Stimulated activated CD8-positive, alpha-beta memory T cell treated with anti-CD3 and anti-CD28 coated beads, Interleukin-4, amount 100 ng/mL, for 4 hours (primary cell): ENCODE measurements at places on chromosomes 11 and 22.

- no peak for DNase-seq
Observed at GRCh38 chr11:17958446-17958845, 54.4 kb downstream of the SERGEF start.

- DNase-seq = no peak
Observed at GRCh38 chr22:27557286-27558008, 244.1 kb downstream of the MN1 start.

- no peak for DNase-seq
Observed at GRCh38 chr22:22728382-22728781, 84.0 kb downstream of the GGTLC2 start.

GRCh38 chr11:59216641-59217564 is 4.2 kb upstream of the MPEG1 start:
- DNase-seq = no peak

GRCh38 chr11:12155696-12156095 is 45.3 kb downstream of the MICAL2 start:
- no peak for DNase-seq

DNA sequence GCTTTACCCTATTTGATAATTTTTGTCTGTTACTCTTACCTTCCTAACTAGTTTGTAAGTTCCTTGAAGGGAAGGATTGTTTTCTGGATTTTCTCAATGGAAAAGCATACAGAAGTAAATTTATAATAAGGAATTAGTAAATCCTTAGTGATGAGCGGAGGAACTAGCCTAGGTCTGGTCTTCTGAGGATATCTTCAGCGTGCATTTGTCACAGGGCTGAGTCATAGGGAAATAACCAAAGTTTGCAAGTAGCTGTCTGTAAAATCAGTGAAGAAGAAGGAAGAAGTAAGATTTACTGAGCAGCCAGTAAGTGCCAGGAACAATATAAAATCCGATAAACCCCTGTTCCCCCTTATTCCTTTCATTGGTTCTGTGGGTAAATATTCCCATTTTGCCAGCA is 162.7 kb upstream of the SORL1-AS1 start:
- DNase-seq = no peak

- DNase-seq = no peak
Observed at GRCh38 chr11:14422052-14422813, 63.2 kb upstream of the RRAS2 start.

DNA sequence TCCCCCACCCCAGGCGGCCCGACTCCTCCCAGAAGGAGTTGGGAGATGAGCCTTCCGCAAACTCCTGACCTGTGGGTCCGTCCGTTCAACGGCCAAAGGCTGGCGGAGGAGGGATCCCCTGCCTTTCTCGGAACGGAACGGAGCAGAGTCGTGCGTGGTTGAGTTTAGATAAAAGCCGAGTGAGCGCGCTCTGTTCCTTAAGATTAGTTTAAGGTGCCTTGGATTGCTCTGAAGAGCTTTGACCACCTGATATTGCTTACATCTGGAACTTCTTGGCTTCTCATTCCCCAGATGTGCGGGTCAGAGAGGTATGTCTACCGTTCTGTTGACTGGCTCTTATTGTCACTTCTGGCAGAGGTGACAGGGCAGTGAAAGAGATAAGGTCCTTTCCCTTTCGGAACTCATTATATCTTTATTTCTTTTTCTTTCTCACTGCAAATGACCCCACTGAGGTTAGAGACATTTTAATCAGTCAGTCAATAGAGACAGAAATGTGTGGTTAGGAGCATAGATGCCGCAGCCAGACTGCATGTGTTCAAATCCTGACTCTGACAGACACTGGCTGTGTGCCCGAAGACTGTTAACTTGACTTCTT is at the start of gene TRIM6:
Gene TRIM6 (plus strand): TSS at position 31 of the 595 bp plus-strand sequence. CDS start 261 bp downstream, at position 292.
- no peak for DNase-seq

- no peak for DNase-seq
Observed at GRCh38 chr11:15662285-15662684, 547.6 kb downstream of the INSC start.

GRCh38 chr11:7449841-7450214 is 35.5 kb upstream of the OLFML1 start:
- no peak for DNase-seq

DNA sequence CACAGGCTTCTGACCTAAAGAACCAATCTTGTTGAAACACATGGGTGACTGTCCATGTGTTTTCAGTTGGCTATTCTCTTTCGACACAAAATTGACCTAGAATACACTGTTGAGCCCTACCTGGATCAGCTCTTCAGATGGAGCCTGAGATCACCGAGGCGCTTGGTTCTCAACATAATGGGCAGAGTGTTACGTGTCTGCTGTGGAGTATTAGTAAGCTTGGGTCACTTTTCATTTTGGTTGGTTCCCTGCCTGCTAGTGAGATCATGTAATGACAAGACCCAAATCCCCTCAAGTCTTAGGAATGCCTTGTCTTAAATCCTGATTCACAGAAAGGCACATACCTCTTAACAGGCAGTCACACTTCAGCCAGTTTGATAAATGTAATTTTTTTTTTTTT is 8.7 kb downstream of the MED19 start:
- no peak for DNase-seq

DNA sequence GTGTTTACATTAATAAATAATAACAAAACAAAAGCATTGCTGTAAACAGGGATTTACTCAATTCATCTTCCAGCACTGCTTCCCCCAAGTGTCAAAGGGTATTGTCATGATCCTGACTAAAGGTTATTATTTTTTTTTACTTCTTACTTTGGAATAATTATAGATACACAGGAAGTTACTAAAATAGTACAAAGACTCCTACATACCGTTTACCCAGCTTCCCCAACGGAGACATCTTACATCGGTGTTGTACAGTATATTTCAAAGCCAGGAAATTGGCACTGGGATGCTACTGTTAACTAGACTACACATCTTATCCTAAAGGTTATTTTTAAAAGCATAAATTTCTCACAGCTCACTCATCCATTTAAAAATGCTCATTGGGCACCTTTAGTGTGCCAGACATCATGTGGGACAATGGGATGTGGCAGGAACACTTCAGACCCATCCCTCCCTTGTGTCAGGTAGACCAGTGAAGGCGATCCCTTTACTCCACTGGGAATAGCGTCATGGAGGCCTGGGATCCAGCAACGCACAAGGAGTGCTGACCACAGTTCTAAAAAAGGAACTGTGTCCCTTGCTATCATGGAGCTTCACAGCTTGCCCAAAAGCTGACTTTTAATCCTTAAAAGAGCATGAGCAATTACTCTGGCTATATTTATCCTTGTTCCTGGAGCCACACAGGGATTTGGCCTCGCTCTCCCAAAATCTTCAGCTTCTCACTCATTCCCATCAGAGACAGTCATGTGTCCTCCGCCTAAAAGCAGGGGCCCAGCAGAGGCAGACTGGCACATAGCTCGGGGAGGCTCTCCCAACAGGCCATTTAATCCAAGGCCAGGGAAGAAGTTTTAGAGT is 3.1 kb upstream of the IRAG1 start:
- no peak for DNase-seq

GRCh38 chr11:78220218-78221157 is 31.8 kb downstream of the USP35 start:
- no peak for DNase-seq

GRCh38 chr22:29609139-29609538 is 5.7 kb downstream of the NF2 start:
- DNase-seq = no peak

DNA sequence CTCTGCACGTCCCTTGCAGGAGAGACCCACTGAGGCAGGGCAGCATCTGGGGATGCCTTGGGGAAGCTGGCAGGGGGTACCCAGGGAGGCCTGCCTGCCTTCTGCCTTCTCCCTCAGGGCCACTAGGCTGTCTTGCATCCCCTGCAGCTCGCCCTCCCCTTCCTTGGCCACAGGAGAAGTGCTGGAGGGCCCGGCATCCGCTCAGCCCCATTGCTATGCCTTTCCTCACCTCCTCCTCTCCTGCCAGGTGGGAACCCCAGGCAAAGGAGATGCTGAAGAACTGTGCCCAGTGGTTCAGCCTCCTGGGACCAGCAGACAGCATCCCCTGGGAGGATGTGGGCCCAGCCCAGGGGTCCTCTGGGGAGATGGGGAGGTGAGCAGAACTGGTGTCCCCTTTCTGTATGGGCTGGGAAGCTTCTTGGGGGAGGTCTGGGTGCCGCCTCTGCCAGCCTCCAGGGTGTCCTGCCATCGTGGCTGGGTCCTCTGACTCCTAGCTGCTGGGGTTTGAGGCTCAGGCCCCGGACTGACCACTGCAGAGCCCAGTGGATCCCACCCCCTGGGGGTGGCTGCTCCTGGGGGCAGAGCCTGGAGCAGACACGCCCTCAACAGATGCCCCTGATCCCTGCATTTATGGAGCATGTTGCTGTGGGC is 20.6 kb downstream of the MRGPRG start:
- DNase-seq = no peak

DNA sequence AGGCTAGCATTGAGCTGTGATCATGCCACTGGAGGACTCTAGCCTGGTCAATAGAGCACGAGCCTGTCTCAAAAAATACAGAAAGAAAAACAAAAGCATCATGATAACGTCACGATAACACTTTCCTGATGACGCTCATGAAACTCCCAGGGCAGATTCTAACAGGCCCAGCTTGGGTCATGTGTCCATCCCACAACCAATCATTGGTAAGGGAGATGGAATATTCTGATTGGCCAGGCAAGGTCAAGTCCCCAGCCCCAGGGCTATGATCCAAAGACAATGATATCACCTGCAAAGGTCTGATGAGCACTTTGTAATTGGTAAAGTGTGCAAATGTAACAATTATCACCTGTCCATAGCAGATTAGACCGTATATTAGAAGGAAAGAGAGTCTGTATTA is 21.5 kb upstream of the DDX6 start:
- DNase-seq = no peak

DNA sequence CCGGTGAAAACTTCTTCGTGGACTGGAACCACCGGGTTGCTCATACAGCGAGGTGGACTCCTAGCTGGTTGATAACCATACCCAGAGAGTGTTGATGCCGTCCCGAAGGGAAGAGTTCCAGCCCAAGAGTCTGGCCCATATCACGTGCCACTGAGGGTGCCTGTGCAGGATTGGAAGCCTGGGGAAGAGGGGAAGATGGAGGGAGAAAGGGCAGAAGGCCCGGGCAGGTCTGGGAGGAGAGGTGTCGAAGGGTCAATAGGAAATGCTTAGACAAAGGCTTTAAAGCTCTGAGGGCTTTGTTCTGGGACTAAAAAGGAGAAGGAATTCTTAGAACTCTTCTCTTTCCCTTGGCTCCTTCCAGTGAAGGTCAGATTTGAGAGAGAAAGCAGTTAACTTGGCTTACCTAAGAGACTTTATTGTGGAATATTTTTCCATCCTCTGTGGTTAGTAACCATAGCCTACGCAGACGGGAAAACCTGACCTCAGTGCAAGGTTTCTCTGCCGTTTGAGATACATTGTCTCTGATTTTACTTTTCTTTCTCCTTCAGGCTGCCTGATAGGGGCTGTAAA is 70.5 kb downstream of the JAM3 start:
- DNase-seq = no peak

GRCh38 chr22:50490531-50491308 is 4.1 kb downstream of the MIOX start:
- no peak for DNase-seq

- DNase-seq = no peak
Observed at GRCh38 chr11:78905756-78906155, 331.1 kb upstream of the NARS2 start.

DNA sequence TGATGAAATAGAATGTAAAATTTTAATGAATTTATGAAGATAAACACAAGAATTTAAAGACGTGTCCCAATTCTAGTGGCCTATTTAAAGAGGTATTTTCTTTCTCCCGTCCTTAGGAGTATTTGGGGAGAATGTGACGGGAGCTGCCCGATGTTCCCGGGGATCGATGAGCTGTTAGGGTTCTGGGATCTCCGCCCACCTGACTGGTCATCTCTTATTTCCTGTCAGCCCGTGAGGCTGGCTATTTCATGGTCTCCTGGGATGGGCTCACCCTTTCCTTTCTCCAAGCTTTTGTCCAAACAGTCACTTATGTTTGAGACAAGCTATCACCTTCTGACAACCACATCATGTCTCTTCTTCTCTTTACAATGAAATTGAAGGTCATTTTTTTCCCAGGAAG is 16.9 kb upstream of the CLMP start:
- no peak for DNase-seq

- no peak for DNase-seq
Observed at GRCh38 chr22:49011379-49011768, 816.3 kb downstream of the BRD1 start.

DNA sequence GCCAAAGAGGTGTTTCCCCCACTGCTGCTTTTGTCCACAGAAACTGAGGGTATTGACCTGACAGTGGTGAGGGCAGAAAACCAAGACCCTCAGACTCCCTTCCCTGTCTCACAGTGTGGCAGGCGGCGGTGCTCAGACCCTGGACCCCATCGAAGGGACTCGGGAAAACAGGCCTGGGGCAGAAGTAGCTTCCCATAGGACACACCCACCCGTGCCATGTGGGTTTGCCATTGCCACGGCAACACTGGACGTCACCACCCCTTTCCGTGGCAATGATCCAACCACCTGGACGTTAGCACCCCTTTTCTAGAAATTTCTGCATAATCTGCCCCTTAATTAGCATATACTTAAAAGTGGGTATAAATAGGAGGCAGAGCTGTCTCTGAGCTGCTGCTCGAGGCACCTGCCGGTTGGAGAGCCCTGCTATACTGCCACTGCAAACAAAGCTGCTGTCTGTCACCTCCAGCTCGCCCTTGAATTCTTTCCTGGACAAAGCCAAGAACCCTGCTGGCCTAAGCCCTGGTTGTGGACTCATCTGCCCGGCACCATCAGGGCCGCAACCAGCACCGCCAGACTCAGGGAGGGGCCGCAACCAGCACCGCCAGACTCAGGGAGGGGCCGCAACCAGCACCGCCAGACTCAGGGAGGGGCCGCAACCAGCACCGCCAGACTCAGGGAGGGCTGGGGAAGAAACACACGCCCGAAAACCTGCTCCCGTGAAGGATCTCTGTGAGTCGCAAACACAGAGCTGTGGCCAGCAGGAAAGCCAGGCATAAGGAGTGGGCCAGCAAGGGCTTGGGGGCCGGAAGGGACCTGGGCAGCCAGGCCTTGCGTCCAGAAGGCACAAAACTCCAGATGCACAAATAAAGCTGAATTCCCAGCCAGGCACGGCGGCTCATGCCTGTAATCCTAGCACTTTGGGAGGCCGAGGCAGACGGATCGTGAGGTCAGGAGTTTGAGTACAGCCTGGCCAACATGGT is 10.4 kb downstream of the MLC1 start:
- no peak for DNase-seq

GRCh38 chr11:44418456-44418830 is 108.5 kb upstream of the ALX4 start:
- DNase-seq = no peak

DNA sequence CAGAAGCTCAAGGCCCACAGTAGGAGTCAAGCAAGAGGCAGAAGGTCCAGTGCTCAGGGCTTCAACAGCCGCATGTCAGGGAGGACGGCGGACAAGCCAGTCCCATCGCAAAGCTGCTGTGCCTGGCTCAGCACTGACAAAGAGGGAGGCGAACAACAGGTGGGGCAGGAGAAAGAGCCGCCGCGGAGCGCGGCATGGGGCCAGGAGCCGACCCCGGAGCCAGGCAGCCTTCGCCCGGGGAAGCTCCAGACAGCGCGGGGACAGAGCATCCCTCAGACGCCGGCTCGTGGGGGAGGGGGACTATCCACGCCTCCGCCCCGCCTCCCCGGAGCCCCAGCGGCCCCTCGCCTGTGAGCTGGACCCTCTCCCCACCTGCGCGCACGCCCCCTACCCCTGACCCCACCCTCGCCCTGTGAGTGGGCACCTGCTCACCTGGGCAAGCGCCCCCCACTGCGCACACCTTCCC is 369 bp downstream of the DHCR7 start:
- no peak for DNase-seq
